ENCODE measurements at places on chromosomes 1 and 21. TPM values are rescaled to one million over a fixed set of nuclear protein-coding genes. Genes with fewer than 3 reads are reported as not detected.

Gene CR1
- not detected for total RNA-seq

Gene SOAT1
- total RNA-seq = 53.0 TPM

Gene CHD5
- total RNA-seq = 0.22 TPM

Gene KCNE2
- 0.31 TPM for total RNA-seq

Gene TCHHL1
- total RNA-seq = not detected

Gene ADCY10
- 0.44 TPM for total RNA-seq

Gene ITLN2
- total RNA-seq = not detected

Gene CA6
- total RNA-seq = not detected
